ENCODE measurements at places on chromosomes 11 and 22.

DNA sequence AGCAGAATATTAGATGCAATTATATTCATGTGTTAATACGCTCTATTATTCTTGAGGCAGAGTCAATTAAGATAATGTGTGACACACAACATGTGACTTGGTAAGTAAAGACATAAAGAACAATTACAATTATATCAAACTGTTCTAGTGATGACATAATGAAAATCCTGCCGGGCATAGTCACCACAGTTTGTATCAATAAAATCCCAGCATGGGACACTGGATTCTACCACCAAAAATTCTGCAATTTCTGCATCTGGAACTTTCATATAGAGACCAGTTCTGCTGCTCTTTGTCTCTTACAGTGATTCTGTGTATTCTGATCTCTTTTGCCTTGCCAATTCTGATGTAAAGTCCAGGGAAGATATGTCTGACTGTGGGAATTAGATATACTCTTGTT lies 495.6 kb upstream of the LRRC4C start:
- DNase-seq: no peak

DNA sequence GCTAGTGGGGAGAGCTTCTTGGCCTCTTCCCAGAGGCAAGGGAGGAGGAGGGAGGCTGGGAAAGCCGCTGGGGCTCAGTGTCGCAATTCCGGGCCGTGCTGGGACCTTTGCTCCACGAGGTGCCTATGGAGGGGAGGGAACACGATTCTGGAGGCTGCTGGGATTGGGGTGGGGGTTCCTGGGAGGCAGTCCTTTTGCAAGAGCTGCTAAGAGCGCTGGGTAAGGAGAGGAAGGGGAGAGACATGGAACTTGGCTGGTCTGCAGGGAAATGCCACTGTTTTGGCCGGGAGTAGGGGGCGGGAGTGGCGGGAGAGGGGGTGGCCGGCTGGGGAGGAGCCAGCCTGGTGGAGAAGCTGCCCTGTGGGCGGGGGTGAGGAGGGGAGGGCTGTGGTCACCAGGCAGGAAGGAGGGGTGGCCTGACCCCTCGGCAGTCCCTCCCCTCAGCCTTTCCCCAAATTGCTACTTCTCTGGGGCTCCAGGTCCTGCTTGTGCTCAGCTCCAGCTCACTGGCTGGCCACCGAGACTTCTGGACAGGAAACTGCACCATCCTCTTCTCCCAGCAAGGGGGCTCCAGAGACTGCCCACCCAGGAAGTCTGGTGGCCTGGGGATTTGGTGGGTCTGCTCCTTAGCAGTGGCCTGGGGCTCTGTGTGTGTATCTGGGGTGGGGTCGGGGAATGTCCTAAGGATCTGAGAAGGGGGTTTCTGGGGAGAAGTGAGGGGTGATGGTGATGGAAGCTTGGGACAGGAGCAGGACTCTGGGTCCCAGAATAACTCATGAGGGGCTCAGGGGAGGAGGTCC lies at the start of gene NR1H3:
Gene NR1H3 (plus strand): TSS at position 480 of the 800 bp plus-strand sequence. CDS start 1,221 bp downstream, outside the sequence.
- DNase-seq: peak; percentile 80

DNA sequence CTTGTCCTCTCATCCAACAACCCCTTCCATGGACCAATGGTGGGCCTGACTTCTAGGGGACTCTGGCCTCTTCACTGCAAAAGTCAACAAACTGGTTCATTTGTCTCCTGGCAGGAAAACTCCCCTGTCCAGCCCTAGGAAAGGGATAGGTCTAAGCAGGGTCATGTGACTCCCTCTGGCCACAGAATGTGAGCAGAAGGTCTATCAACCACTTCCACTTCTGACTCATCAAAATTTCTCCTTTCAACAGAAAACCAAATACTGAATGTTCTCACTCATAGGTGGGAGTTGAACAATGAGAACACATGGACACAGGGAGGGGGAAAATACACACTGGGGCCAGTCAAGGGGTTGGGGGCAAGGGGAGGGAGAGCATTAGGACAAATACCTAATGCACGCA lies 1.3 kb upstream of the ISX start:
- no peak for DNase-seq

DNA sequence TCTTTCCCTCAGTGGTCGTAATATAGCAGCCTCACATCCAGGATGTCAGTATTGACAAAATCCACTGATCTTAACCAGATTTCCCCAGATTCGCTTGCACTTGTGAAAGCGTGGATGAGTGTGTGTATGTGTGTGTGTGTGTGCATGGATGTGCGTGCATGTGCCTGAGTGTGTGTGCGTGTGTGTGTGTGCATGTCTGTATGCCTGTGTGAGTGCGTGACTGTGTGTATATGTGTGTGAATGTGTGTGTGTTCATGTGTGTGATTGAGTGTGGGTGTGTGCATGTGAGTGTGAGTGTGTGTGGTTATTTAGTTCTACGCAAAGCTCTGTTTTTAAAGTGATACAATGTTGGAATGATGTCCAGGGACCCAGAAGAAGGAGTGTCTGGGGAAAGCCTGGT lies 723.2 kb downstream of the BRD1 start:
- no peak for DNase-seq

DNA sequence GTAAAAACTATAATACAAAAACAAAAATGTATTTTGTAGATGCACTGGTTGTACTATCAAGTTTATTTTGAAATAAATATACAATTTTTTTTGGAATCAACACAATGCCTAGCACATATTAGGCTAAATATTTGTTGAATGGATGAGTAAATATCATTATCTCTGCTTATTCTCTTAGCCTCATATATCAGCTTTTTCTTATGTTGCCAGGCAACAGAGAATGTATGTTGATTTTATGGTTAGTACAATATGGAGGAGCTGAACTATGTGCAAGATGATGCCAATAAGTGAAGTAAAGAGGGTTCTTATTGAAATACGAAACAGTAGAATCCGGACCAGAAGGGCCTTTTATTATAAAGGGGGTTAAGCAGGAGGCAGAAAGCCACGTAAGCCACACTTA lies 94.9 kb downstream of the FAR1 start:
- DNase-seq: no peak

- peak; percentile 23 for DNase-seq
These were observed 93.9 kb downstream of the MORC2 start for GRCh38 chr22:30874431-30875370.

DNA sequence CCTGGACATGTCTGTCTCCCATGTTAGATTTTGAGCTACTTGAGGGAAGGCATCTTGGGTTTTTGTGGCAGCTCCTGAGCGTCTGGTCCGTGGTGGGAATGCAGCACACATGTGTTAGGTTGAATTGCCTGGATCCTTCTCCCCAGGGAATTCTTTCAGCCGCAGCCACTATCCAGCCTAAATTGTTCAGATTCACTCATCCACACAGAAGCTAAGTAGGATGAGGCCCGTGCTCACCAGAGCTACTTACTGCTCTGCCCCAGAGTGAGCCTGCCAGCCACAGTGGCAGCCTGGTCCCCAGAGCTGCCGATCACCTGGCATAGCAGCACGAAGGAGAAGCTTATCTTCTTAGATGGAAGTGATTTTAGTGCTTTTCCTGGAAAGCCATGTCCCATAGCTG lies 34.4 kb upstream of the SORL1-AS1 start:
- DNase-seq: no peak
